Mammary microvascular endothelial cell (primary cell): ENCODE measurements at places on chromosomes 7 and 10. TPM values are rescaled to one million over a fixed set of nuclear protein-coding genes. Genes with fewer than 3 reads are reported as not detected.

Gene ARID5B
- total RNA-seq, result 8.5 and 9.5 TPM in 2 replicates

Gene CDHR1
- total RNA-seq, result 0.05 and 0.13 TPM in 2 replicates

Gene CYP2C19
- total RNA-seq, result not detected in 2 replicates

Gene SEMA3D
- total RNA-seq, result 3.2 and 3.8 TPM in 2 replicates

Gene ZNF117
- 5.0 and 5.9 TPM in 2 replicates for total RNA-seq

Gene PLXDC2
- 0.07 and 1.1 TPM in 2 replicates for total RNA-seq

Gene NPC1L1
- total RNA-seq, result not detected in 2 replicates

Gene ASB10
- not detected in 2 replicates for total RNA-seq

Gene CREB3L2
- 26.0 and 27.1 TPM in 2 replicates for total RNA-seq

Gene SYT15B
- 0.80 TPM in 1 of 2 replicates, not detected in the other for total RNA-seq

Gene KLF14
- not detected in 2 replicates for total RNA-seq

Gene LIPF
- not detected in 2 replicates for total RNA-seq

Gene TMEM139
- not detected in 2 replicates for total RNA-seq

Gene TCAF2
- total RNA-seq, result 16.5 and 19.4 TPM in 2 replicates

Gene TMEM60
- 19.5 and 20.8 TPM in 2 replicates for total RNA-seq

Gene LAMB1
- total RNA-seq, result 235 and 248 TPM in 2 replicates

Gene STN1
- total RNA-seq, result 30.7 and 30.9 TPM in 2 replicates

Gene CNNM1
- not detected in 2 replicates for total RNA-seq

Gene TWIST1
- total RNA-seq, result not detected in 2 replicates

Gene HPSE2
- under 0.01 and 0.05 TPM in 2 replicates for total RNA-seq
